ENCODE measurements at places on chromosomes 13 and 19.

- no peak for DNase-seq
Observed at GRCh38 chr13:54373211-54373610, 1344.6 kb downstream of the OLFM4 start.

DNA sequence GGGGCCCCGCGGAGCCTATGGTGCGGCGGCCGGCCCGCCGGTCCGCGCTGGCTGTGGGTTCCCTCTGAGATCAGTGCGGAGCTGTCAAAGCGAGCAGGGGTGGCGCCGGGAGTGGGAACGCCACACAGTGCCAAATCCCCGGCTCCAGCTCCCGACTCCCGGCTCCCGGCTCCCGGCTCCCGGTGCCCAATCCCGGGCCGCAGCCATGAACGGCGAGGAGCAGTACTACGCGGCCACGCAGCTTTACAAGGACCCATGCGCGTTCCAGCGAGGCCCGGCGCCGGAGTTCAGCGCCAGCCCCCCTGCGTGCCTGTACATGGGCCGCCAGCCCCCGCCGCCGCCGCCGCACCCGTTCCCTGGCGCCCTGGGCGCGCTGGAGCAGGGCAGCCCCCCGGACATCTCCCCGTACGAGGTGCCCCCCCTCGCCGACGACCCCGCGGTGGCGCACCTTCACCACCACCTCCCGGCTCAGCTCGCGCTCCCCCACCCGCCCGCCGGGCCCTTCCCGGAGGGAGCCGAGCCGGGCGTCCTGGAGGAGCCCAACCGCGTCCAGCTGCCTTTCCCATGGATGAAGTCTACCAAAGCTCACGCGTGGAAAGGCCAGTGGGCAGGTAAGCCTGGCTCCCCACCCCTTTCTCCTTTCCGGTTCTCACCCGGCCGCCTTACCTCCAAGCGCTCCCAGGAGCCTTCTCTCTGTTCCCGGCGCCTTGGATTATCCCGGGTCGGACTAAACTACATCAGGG lies at the start of gene PDX1:
Gene PDX1, plus strand, starts transcription at position 67 of the 743 bp plus-strand sequence. Its CDS starts 139 bp downstream, at position 206.
- DNase-seq, result no peak

DNA sequence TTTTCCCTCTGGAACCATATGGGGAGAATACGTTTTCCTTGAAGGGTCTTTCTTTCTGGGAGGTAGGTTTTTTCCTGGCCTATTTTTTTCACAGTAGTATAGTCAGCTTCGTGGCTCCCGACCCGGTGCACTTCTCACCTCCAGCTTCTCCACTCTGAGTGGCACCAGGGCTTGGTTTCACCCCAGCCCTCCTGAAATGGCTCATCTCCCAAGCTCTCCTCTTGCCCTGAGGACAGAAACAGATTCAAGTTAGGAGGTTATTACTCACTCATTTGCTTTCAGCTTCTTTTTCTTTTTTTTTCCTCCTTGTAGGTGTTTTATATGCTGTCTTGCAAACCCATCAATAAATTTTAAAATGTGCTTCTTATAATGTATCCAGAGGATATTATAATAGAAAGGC lies 199.3 kb downstream of the RFC3 start:
- no peak for DNase-seq

DNA sequence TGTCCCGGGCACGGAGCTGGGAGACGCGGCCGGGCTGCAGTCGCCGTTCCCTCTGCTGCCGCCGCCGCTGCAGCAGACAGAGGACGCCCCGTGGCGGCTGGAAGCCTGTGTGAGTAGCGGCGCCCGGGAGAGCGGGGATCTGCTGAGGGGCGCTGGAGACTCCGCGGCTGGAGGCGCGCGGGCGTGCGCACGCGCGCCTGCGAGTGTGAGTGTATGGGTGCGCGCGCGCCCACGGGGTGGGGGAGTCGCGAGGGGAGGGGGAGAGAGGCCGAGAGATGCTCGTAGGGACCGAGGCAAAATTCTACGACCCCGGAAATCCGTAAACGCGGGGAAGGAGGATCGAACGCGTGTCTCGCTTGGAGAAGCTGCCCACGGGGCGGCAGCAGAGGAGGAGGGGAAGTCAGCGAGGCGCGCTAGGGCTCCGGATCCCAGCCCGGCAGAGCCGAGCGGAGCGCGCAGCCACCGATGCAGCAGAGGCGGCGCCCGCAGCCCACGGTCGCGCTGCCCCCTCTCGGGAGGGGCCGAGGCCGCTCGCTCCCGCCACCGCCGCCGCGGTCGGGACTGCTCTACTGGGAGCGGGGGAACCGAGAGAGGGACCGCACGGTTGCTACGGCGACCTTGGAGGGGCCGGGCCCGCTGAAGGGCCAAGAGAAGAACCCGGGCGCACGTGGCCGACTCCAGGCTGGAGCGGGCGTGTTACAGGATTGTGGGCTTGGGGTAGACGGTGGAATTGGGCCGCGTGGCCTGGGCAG lies at the start of gene ENOX1:
Gene ENOX1, minus strand, starts transcription at position 207 of the 752 bp plus-strand sequence.
- peak; percentile 70 for DNase-seq

DNA sequence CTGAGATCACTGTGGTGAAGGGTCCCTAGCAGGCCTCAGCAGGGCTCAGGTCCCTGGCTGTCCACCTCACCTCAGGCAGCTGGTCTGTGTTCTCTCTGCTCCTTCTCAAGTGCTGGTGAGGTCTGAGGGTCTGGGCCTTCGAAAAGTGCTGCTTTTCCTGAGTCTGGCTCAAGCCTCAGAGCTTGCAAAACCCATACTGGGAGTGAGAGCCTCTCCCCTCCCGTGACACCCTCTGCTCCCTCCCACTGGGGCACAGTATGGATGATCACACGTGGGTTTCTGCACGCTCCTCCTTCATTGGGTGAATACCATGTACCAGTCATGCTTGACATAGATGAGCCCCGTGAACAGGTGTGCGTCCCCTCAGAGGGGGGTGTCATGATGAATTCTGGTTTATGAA lies 73.3 kb upstream of the WASF3 start:
- no peak for DNase-seq

GRCh38 chr19:17475541-17476115 lies 5.3 kb downstream of the SLC27A1 start:
- DNase-seq, result no peak

- no peak for DNase-seq
Observed at GRCh38 chr13:33258808-33259193, 26.8 kb downstream of the STARD13 start.

- DNase-seq, result no peak
Observed at GRCh38 chr13:98651744-98652143, 74.8 kb upstream of the STK24 start.
